ENCODE measurements at places on chromosomes 16 and 17. TPM values are rescaled to one million over a fixed set of nuclear protein-coding genes. Genes with fewer than 3 reads are reported as not detected.

CES1 gene
- not detected for total RNA-seq

CTNS gene
- total RNA-seq = 8.9 TPM

DNA sequence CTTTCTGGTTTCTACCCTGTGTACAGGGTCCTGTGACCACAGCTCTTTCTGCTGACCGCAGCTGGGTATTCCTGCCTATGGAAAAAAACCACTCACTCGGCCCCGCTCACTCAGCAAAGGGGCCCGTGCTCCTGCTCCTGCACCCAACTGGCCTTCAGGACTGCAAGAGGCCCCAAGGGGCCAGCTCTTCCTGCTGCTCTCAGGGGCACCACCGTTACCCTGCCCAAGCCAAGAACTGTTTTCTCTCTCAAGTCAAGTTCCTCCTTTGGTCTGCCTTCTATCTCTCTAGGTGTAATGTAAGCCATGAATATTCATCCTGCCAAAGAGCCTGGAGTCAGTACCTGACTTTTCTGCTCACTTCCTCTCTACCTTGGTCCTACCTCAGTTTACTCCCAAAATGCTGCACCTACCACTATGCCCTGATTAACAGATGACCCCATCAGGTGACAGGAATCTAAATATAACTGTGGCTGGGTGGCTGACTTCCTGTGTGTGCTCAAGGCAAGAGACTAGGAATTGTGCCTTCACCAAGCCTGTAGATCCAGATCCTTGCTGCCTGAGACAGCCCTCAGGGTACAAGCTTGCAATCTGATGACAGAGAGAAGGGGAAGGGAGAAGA, 20.4 kb upstream of the SCIMP start:
- no peak for DNase-seq

TOX3 gene
- not detected for total RNA-seq

DNA sequence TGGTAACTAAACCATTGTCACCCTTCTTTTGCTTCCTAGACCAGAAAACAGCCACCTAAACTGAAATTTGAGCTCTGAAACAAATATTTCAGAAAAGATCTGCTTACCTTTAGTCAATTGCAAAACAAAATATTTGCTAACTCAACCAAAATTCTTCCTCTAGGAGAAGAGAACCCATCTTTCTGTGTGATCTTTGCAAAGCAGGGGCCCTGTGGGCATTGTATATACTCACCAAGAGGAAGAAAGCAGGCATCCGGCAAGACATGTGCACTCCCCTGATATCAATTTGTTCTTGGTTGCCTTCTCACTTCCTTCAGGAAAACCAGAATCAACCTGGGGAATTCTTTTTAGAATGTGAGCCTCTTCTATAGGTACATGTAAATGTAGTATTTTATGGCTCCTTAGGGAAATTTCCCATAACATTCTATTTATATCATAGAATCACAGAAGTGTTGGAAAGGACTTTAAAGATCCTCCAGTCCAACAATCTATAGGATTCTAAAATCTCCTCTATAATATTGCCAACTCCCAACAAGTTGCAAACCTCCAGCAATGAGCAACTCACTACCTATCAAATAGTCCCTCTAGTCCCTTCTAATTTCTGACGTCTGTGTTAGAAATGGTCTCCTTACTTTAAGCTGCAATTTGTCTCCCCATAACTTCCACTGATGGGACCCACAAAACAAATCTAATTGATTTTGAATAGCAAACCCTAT, 966 bp downstream of the SLFN14 start:
- no peak for DNase-seq

KRTAP9-4 gene
- total RNA-seq = not detected

GRCh38 chr17:75535119-75535537, 9.6 kb downstream of the LLGL2 start:
- DNase-seq = no peak

- no peak for DNase-seq
Observed at GRCh38 chr16:35573407-35573806, 2114.0 kb downstream of the TP53TG3F start.

DNA sequence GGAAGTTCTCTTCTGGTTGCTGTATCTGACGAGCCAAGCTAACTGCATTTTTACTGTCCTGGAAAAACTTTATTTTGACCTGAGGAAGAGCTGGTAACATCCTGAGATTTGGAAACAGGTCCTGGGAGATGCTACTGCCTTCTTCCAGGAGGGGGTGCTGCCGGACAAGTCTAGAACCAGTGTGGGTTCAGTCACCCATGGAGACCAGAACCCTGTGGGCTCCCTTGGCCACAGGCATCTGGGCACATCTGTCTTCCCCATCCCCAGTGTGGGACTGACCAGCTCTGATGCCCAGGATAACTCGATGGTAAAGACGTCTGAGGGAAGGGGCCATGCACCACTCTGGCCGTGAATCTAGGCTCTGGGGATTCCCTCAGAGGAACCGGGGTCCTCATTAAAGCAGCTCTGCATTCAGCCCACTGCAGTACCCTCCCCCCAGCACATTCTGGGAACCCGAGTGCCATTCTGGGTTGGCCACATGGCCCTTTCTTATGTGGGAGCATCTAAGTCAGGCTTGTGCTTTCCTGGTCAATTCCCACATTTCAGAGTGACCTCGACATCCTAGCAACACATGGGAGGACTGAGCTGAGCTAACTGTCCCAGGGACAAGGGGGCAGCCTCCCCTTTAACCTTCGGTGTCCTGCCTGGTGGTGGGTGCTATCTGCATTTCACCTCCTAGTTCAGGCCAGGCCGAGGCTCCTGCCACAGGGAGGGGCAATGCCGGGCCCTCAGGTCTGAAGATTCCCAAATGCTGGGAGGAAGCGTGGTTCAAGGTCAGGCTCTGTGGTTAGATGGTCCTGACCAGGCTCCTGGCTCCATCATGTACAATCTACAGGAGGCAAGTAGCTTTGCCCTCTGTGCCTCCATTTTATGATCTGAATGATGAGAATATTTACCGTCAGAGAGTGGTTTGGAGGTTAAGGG, 6.4 kb downstream of the C16orf86 start:
- no peak for DNase-seq

DNA sequence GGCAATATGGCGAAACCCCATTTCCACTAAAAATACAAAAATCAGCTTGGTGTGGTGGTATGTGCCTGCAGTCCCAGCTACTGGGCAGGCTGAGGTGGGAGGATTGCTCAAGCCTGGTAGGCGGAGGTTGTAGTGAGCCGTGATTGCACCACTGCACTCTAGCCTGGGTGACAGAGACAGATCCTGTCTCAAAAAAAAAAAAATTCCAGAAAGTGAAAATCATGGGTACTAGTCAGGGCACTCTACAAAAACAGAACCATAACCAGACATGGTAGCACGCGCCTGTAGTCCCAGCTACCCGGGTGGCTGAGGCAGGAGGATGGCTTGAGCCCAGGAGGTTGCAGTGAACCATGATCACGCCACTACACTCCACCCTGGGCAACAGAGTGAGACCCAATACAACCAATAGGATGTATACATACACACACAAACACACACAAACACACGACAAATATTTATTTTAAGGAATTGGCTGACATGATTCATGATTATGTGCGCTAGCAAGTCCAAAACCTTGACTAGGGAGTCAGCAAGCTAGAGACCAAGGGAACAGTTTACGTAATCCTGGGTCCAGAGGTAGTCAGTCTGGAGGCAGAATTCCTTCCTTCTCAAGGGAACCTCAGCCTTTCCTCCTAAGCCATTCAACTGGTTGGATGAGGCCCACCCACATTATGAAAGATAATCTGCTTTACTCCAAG, 11.6 kb upstream of the GP1BA start:
- DNase-seq = no peak

DNA sequence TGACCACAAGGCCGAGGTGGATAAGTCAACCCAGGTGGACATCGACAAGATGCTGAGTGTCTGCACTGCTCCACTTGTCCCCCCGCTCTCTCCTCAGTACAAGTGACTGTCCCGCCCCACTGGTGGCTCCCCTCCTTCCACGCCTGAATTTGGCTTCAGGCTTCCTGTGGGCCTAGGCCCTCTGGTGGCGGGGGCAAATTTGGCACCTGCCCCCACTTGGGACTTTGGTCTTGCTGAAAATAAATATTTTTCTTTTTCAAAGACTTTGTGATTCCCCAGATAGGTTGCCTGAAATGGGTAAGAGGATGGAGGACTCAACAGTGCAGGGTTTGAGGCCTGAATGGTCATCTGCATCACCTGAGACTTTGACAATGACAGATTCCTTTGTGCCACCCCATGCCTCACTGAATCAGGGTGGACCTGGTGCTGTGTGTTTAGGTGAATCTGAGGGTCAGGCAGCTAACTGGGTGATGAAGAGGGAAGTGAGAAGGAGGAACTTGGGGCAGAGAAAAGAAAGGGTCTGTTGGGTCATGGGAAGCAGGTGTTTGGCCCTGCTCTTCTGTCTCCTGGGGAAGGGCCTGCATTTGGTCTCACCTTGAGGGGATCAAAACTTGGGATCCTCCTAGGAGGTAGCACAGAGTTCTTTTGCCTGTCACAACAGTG, 2.0 kb downstream of the C16orf86 start:
- DNase-seq = no peak

ITGA2B gene
- total RNA-seq = not detected

LPO gene
- total RNA-seq = not detected

SULT1A4 gene
- 3.6 TPM for total RNA-seq

- no peak for DNase-seq
Observed at GRCh38 chr17:51805765-51806164, 352.7 kb downstream of the CA10 start.

ZNF263 gene
- total RNA-seq = 41.0 TPM

NGFR gene
- 2.3 TPM for total RNA-seq

GRCh38 chr17:73255671-73256181, 6.0 kb downstream of the CPSF4L start:
- DNase-seq = peak; percentile 68

- DNase-seq = no peak
Observed at GRCh38 chr17:69434164-69434579, 19.7 kb downstream of the MAP2K6 start.

DNA sequence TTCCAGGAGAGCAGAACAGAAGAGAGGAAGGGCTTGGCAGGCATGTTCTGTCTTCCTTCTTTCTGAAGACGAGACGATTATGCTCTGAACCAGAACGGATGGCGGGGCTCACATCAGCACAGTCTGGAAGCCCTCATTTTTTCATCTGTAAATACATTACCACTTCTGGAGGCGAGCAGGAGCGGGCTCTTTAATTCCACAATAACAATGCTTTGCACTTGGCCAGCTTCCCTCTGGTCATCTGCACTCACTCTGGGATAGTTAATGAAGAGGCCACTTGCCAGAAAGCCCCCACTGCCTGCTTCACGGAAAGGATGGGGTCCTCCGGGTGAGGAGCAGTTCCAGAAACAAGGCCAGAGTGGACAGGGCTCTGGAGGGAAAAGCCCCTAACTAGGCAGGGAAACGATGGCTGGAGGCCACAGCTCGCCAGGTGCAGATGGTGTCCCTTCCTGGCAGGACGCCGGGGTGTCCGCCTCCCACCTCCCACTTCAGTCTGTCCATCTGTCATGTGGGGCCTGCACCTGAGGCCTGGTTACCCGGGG, 13.1 kb upstream of the BCAR1 start:
- DNase-seq = peak; percentile 45

GNPTG gene
- 45.9 TPM for total RNA-seq

- DNase-seq = no peak
Observed at GRCh38 chr16:54030451-54030850, 256.1 kb downstream of the IRX3 start.

DNA sequence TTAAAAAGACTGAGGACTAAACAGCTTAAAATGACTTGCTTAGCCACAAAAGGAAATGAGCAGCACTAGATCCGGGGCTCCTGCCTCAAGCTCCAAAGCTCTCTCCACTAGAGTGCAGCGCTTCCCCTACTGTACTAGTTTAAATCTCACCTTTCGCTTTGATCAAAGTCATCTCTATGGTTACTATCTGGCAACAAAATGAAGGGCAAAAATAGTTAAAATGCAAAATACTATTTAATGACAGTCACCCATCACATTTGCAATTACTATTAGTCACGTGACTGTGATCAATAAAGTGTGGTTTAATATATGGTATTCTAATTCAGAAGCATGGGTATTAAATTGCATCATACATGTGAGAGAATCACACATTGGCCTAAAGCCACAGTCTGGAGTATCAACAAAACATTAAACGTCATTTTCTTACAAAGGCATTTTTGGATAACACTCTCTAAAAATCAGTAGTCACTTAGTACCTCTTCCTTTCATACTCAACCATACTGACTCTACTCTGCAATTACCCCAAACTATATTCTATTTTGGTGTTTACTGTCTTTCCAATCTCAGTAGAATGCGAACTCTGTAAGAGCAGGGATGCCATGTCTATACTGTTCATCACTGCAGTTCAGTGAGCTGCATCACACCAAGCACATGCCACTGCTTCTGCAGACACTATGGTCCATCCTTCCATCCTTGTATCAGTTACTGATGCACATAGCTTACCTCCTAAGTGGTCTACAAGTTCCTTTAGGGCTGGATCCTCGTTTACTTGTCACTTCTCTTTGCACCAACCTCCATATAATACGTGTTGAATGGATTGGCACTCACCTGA, 6.2 kb downstream of the PSMD12 start:
- DNase-seq = no peak

ZSCAN10 gene
- not detected for total RNA-seq

DNA sequence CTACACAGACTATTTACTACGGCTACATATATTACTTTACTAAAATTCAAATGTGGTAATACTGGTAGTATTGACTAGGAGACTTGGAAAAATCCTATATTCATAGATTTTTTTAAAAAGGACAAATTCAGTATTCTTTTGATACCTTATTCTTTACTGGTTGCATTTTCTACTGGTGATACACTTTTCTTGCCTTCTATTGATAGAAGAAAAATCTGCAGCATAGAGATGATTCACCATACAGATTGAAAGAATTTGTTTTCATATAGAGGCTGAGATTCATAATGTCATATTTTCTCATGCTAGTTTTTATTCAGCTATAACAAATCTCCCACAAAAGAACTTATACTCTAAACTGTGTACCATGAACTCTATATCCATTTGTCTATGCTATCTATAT, 195.4 kb upstream of the C17orf78 start:
- DNase-seq = no peak

DNA sequence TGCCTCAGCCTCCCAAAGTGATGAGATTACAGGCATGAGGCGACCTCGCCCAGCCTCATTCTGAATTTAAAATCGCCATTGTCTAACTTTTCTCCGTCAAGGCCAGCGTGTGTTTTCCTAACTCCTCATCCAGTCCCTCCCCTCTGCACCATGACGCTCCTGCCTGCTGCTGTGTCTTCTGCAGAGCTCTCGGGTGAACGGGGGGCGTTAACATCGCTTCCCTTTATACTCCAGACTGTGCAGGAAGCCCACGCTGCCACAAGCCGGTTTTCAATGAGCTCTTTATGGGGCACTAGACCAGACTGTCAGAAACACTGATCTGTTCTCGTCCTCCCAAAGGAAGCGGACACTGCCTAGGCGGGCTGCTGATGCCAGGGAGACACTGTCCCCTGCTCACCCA, 13.2 kb downstream of the AANAT start:
- no peak for DNase-seq

All from SJSA1 (cell line).